ENCODE measurements at places on chromosomes 3 and 15.
A peak's percentile ranks its signal among the peaks of the same experiment; 100 is the strongest.

DNA sequence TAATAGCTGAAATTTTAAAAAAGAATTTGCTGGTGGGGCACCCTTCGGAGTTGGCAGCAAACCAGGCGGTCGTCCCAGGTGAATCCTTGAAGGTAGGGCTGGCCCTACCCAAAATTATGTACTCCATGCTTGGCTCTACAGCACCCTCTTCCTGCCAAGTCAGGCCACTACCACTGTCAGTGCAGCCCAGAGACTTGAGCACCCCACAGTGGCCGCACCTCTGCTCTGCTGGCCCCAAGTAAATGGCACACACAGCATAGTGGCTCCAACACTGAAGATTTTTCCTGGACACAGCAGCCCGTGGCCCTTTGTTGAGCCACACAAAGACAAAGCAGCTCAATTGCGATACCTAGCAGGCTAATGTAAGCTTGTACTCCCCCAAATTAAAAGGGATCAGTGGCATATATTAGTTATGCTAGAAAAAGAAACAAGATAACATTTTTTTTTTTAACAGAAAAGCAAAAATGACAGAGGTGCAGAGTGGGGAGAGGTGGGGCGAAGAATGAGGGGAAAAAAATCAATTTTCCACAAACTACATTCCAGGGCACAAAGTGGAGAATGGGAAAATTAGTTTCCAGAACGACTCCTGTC, 250.5 kb downstream of the UACA start:
- peak; percentile 40 for DNase-seq

GRCh38 chr15:66287461-66288057, 5.8 kb upstream of the DIS3L start:
- peak; percentile 5 for DNase-seq

GRCh38 chr3:35241236-35241635, 398.1 kb upstream of the ARPP21 start:
- no peak for DNase-seq

DNA sequence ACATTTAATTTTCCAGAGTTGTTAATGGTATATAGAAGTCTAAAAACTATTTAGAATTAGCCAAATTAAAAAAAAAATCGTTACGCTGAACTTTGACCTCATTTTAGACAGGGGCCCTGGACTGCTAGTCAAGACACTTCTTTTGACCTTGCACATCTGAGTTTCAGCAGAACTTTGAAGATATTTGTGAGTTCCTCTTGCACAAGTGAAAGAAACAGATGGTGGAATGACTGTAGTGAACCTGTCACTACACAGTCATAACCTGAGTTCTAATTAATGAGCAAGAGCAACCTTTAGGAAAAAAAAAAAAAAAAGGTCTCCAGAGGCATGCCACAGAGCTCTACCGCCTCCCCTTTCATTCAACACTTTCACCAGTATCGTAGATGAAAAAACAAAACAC, 5.3 kb downstream of the MYO5C start:
- no peak for DNase-seq

- DNase-seq: no peak
These were observed 160.2 kb downstream of the FOXP1 start for GRCh38 chr3:71423151-71423906.

GRCh38 chr3:94525043-94525442, 462.2 kb downstream of the NSUN3 start:
- DNase-seq: peak; percentile 15

- no peak for DNase-seq
These were observed 6.8 kb upstream of the SKIL start for GRCh38 chr3:170350515-170351413.

- DNase-seq: no peak
These were observed 241.7 kb upstream of the HES1 start for GRCh38 chr3:193894121-193894863.

DNA sequence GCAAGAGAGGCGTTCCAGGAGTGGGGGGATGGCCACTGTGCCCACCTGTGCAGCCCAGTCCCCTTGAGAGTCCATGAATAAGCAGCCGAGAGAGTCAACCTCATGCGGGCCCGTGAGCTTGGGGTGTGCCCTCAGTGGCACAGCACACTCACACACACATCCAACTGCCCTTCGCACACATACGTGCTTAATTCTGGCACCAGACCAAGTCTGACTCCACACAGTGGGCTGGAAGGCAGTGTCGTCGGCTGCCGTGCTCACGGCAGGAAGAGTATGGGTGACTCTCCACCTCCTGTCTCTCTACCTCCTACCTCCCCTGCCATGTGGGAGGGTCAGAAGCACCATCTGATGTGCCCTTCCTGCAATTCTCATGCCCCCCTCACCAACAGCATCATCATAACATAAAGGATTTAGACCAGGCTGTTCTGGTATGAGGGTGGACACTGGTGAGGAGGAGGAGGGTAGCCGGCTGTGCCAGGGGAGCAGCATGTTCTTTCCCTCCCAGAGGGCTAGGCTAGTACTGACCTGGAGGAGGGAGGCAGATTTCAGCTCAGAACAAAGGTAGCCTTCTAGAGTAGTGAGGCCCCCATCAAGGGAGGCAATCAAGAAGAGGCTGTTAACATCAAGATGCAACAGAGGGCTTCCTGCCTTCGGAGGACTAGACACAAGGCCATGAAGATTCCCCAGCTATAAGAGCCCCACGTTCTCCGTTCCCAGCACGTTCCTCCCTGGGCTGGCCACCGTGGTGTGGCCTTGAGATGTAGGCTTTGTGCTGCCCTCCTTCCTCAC, 5.3 kb upstream of the STRA6 start:
- DNase-seq: no peak

GRCh38 chr15:58233341-58233740, 95.2 kb downstream of the AQP9 start:
- no peak for DNase-seq

DNA sequence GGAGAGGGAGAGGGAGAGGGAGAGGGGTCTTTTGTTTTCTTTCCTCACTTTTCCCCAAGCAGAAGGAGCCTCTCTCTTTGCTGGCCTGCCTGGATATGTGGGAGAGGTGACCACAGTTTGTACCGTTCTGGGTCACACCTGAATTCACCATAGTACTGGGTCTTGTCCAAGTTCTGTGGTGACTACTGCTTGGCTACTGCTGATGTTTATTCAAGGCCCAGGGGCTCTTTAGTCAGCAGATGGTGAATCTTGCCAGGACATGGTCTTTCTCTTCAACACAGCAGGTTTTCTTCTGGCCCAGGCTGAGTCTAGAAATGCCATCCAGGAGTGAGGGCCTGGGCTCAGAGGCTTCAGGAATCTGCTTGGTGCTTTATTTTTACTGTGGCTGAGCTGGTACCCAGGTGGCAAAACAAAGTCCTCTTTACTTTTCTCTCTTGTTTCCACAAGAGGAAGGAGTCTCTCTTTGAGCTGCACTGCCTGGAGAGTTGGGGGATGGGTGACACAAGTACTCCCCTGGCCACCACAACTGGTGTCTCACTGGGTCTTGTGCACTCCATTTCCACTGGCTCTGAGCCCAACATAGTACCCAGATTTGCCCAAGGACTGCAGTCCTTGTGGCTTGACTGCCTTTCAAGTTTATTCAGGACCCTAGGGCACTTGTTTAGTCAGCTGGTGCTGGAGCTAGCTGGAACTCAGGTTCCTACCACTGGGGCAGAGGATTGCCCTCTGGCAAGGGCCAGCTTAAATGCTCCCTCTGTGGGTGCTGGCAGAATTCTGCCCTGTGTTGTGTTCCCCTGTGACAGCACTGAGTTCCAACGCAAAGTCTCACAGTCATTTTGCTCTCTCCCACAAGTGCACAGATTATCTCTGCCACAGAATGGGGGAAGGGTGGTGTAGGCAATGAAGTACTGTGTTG, 16.8 kb upstream of the CCNDBP1 start:
- no peak for DNase-seq

- no peak for DNase-seq
These were observed 11.7 kb downstream of the SCAANT1 start for GRCh38 chr3:63900459-63900858.

GRCh38 chr3:185552358-185552877, at the start of gene LIPH:
TSS of gene LIPH (minus strand) at chr3:185552588. CDS start at chr3:185552471, 117 bp downstream.
- DNase-seq: no peak

DNA sequence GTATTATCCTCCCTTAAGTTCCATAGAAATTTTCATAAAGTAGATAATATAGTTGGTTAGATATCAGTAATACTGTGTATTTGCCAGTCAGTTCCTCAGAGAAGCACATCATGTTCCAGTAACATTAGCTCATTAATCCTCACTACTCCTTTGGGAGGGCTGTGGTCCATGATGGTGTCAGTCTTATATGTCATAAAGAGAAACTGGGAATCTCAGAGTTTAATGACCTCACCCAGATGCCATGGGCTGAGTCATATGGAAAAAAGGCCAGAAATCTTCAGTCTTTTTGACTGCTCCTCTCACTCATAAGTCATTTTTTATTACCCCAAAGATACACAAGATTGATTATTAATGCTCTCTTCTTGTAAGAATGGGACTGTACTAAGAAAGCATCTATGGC, 188.6 kb downstream of the CHL1 start:
- no peak for DNase-seq

- no peak for DNase-seq
These were observed 25.9 kb downstream of the SMAD3 start for GRCh38 chr15:67091071-67091979.

- no peak for DNase-seq
These were observed 405.3 kb downstream of the VPS13C start for GRCh38 chr15:61654918-61655317.

DNA sequence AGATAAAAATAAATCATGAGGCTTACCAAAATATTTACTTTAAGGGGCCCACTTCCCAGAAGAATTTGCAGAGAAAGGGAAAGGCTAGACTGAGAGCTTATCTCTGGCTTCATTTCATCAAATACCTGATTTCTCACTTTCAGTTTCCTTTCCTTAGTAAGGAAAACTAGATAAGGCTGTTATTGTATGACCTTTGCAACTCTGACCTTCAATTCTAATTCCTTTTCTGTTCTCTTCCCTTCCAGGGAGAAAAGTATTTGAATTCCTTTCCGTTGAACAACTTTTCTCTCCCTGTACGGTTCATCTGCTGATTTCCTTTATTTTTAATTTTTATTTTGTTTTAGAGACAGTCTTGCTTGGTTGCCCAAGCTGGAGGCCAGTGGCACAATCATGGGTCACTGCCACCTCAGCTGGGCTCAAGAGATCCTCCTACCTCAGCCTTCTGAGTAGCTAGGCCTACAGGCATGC, 7.1 kb upstream of the PXK start:
- no peak for DNase-seq

- DNase-seq: no peak
These were observed 50.6 kb downstream of the RPL39L start for GRCh38 chr3:187088701-187089100.

- no peak for DNase-seq
These were observed 55.7 kb upstream of the WNT7A start for GRCh38 chr3:13935494-13936094.

GRCh38 chr3:151576511-151577137, 115.8 kb upstream of the IGSF10 start:
- DNase-seq: no peak

- no peak for DNase-seq
These were observed 102.1 kb upstream of the ARPP21 start for GRCh38 chr3:35537265-35537664.

- no peak for DNase-seq
These were observed 245.7 kb downstream of the XXYLT1 start for GRCh38 chr3:195025056-195025883.

Measured in COLO829 (cell line).